ENCODE measurements at places on chromosomes 11 and 22. TPM values are rescaled to one million over a fixed set of nuclear protein-coding genes. Genes with fewer than 3 reads are reported as not detected.

Gene MS4A2
- total RNA-seq: 20.6 TPM

Gene TUBA8
- total RNA-seq: 1.7 TPM

- DNase-seq: no peak
- no peak overlapping the region for H3K4me3 ChIP-seq
- H3K4me1 ChIP-seq: peaks cover 7% of the 10 kb centered on the region
- no peak overlapping the region for H3K27ac ChIP-seq
- no peaks in the 10 kb centered on the region for H3K27me3 ChIP-seq
Observed at GRCh38 chr11:115612046-115612730, 108.0 kb upstream of the CADM1 start.

- no peaks in the 10 kb centered on the region for H3K27me3 ChIP-seq
- DNase-seq: peak; percentile 83
- H3K27ac ChIP-seq: peak overlapping the region; percentile 55
- H3K4me3 ChIP-seq: no peak overlapping the region
- no peaks in the 10 kb centered on the region for H3K36me3 ChIP-seq
- H3K4me1 ChIP-seq: peaks cover 33% of the 10 kb centered on the region
Observed at GRCh38 chr11:75147875-75148263, 3.0 kb upstream of the SLCO2B1 start.

DNA sequence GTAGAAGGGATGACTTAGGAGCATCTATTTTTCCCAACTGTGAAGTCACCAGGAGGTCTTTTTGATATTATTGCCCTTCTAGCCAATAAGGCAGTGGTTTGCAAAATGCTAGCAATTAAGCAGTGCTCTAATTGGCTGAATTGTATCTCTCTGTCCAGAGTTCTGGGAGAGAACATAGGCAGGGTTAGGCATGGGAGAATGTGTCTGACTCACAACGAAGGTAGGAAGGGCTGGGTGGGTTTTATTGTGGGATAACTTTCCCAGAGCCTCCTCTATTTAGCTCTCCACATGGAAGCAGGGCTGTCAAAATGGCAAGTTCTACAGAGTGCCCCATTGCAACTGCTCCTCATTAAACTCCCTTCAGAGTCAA is 415.9 kb upstream of the CADM1 start:
- H3K4me3 ChIP-seq: no peak overlapping the region
- H3K27ac ChIP-seq: no peak overlapping the region
- no peaks in the 10 kb centered on the region for H3K27me3 ChIP-seq
- no peaks in the 10 kb centered on the region for H3K36me3 ChIP-seq
- no peak for DNase-seq

Gene PAMR1
- 12.4 TPM for total RNA-seq

- H3K4me3 ChIP-seq: no peak overlapping the region
- DNase-seq: no peak
- H3K27me3 ChIP-seq: no peaks in the 10 kb centered on the region
- peaks cover 62% of the 10 kb centered on the region for H3K36me3 ChIP-seq
- peaks cover 28% of the 10 kb centered on the region for H3K4me1 ChIP-seq
Observed at GRCh38 chr22:27885977-27886842, 32.8 kb downstream of the PITPNB start.

DNA sequence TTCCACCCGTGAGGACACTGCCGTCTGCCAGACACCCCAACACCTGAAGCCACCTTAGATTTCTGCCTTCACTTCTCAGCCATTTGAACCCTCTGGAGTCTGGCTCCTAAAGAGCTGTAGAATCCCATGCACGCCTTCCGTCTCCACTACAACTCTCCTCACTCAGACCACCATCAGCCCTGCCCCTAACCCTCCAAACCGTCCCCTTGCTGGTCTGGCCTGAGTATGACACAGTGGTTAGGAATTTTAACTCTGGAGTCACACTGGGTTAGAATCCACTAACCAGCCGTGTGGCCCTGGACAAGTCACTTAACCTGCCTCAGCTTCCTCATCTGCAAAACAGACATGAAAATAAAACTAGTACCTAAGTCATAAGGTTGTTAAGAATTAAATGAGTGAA is 3.0 kb downstream of the CNIH2 start:
- H3K27ac ChIP-seq: no peak overlapping the region
- H3K27me3 ChIP-seq: no peaks in the 10 kb centered on the region
- peaks cover 9% of the 10 kb centered on the region for H3K36me3 ChIP-seq
- H3K4me1 ChIP-seq: peaks cover 7% of the 10 kb centered on the region
- H3K4me3 ChIP-seq: no peak overlapping the region

Data from upper lobe of right lung (tissue), 1 donor.